ENCODE measurements at places on chromosomes 4 and X.

GRCh38 chrX:105211066-105211575 lies 9.4 kb downstream of the TEX13A start:
- no peak for DNase-seq

DNA sequence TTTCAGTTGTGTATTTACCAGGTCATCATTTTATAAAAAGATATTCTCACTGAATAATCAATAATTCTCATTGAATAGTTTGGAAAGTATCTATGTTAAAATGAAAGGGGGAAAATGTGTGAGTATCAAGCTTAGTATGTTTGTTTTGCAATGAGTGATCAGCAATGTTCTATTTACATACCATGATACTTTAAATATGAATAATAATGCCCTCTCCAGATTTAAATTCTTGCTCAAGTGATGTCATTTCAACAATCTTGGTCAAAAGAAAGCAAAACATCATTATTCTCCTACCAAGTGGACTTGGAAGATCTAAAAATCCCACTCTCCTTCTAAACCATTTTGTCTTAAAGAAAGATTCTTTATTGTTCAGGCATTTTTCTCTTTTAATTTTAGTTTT lies 42.1 kb upstream of the ANKRD50 start:
- no peak for DNase-seq

DNA sequence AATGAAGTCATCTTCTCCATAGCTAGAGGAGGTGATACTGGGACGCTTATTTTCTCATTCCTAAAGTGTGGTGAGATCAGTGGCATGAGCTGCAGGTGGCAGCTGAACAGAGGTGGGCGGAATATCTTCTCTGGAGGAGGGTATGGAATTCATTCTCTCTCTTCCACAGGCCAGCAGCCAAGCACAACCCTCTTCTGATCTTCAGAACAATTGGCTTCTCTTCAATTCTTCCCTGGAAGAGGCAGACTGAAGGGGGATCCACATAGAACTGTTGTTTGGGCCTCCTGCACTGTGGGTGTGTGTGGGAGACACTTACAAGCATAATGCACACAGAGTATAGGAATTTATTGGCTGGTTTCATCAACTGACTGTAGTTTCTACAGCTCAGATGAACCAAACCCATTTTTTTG lies 180.4 kb upstream of the RASGEF1B start:
- DNase-seq = no peak

DNA sequence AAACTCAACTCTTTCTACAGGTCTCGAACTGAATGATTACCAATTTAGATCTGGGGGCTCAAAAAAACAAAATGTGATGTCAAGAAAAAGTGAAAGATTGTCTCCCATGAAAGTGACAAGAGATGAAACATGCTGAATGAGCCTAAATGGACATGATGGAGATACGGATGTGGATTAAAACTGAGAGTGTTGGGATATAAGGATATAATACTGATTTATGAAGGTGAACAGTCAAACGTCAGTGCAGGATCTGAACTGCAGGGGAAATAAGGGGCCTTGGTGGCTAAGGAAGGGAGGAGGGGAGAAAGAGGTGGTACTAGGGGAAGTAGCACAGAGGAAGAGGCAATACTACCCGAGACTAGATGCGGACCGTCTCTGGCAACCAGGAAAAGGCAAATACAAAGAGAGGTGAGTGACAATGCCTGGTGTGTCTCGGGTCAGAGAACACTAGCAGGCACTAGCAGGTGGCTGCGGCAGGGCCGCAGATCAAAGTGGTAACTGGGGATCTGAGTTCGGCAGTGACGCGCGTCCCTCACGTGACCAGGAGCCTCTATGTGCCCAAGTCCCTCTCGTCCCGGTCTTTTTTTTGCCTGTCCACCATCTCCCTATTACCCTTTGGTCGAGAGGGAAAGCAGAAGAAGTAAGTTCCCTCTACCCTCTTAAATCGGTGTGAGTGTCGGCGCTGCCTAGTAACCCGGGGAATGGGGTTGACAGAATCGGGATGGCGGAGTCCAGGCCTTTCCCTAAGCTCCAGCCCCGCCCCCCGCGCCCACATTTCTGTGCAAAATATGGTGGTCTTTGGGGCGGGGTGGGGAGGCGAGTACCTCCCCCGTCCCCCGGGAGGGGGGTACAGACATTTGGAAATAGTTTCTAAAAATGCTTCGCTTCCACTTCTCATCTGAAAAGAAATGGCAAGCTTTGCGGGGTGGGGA lies at the start of gene TCEAL1:
TSS of gene TCEAL1 (plus strand) at position 590 of the 932 bp plus-strand sequence. CDS start 942 bp downstream, outside the sequence.
- DNase-seq = peak; percentile 22

- no peak for DNase-seq
Measured at GRCh38 chr4:170674176-170674575, 584.4 kb upstream of the AADAT start.

GRCh38 chr4:157121401-157121800 lies 45.5 kb downstream of the GLRB start:
- DNase-seq = no peak

DNA sequence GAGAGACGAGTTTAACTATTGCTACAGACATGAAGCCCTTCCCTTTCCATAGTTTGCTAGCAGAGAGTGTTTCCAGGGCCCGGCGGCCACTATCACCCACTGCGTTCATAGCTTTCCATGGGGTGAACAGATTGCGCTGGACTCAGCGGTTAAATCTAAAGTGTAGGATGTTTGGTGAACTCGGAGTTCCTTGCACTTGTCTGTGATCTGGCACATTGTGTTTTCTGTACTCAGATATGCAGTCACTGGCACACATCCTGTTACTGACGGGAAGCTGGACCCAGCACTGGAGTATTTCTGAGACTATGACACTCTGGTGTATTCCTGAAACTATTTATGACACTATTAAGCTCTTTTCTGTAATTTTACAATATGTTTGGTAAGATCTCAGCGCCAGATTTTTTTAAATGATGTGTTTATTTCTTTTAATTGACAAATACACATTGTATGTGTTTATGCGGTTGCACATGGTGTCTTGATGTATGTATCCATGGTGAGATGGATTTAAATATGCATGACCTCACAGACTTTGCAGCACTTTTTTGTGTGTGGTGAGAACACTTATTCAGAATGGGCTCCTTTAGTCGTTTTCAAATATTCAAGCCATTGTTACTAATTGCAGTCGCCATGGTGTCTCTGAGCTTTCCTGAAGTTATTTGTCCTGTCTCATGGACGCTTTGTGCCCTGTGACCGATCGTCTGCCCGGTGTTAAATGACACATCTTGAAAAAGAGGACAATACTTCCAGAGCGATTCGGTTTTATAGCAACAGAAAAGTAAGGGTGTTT lies 14.1 kb downstream of the CD99 start:
- DNase-seq = no peak

GRCh38 chr4:48450740-48451139 lies 32.4 kb upstream of the SLC10A4 start:
- DNase-seq = no peak

- DNase-seq = no peak
Measured at GRCh38 chr4:42350611-42351182, 46.6 kb upstream of the SHISA3 start.

DNA sequence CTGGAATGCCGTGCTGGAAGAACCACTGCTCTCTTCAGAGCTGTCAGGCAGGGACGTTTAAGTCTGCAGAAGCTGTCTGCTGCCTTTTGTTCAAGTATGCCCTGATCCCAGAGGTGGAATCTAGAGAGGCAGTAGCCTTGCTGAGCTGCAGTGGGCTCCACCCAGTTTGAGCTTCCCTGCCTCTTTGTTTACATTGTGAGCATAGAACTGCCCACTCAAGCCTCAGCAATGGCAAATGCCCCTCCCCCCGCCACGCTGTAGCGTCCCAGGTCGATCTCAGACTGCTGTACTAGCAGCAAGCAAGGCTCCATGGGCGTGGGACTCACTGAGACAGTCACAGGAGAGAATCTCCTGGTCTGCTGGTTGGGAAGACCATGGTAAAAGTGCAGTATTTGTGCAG lies 34.8 kb upstream of the MUC7 start:
- no peak for DNase-seq

DNA sequence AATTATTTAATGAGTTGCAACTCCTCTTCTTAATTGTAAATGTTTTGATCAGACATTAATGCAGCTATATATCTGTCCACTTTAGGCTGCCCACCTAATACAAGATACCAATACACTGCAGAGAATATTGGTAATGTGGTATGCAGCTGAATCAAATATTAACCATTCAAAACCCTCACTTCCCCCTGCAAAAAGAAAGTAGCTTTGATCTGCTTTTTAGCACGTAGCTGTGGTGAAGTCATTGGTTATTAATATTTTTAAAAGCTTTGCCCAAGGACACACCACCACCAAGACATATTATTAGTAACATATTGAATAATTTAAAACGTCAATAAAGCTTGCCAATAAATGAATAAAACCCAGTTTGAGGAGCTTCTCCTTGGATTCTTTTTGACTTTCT lies 28.6 kb upstream of the CYP2U1 start:
- no peak for DNase-seq

DNA sequence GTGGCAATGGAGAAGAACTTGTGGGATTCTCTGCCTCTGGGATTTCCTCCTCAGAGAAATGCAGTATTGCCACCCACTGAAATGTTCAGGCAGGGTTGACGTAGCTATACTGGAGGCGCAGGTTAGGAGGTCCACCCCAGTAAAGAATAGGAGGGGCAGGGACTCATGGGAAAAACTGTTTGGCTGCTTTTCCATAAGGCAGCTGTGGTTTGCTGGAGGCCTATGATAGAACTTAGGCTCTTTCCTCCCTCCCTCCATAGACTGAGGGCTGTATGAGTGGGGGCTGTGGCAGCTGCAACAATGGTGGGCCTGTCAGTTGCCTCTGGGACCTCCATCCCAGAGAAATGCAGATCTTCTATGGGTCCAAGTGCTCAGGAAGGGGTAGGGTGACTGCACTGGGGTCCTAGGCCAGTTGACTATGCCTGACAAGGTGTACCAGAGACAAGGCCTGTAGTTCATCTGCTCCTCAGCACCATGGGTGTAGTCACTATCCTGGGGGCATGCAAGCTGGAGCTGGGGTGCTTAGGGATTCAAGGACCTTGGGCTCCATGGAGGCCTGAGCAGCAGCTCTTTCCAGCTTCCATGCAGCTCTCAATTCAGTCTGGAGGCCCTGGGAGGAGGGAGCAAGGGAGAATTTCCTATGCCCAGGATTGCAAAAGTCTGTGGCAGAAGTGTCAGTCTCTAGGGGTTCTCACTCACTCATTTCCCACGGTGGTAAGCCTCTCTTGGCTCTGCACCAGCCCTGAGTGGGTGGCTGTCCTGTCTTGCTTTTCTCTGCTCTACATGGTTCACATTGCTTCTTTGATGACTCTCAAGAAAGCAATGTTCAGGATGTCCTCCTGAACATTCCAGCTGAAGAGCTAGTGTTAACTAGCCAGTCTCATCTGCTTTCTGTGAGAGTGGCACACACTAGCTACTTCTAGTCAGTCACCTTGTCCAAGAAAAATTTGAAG lies 353.0 kb downstream of the IDS start:
- no peak for DNase-seq

DNA sequence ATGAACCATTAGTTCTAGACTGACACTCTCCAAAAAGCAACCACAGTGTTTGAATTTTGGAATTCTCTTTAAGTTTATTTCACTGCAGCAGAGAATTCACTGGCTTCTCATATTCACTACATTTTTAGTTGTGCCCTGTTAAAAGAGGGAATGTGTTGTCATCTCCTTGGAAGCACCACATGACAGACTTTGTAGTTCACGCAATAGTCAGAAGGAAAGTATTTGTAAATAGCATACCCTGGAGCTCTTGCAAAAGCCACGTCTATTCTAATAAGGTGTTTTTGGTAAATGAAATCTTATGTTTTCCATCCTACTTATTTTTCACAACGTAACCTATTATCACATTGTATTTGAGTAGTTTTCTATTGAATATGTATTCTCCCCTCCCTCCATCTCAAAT lies 25.8 kb downstream of the DOCK11 start:
- DNase-seq = no peak

DNA sequence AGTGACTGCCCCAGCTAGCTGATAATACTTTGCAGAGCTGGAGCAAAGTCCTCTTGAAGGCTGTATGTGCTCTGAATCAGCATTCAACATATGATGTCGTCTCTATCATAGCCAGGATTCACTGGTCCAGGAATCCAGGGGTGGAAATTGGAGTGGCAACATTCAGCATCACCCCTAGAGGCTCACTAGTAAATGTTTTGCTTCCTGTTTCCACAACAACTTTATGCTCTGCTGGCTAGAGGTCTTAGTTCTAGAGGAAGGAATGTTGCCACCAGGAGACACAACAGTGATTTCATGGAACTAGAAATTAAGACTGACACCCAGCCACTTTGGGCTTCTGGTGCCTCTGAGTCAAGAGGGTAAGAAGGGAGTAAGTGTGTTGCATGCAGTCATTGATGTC lies 11.3 kb downstream of the MAGEA1 start:
- no peak for DNase-seq

DNA sequence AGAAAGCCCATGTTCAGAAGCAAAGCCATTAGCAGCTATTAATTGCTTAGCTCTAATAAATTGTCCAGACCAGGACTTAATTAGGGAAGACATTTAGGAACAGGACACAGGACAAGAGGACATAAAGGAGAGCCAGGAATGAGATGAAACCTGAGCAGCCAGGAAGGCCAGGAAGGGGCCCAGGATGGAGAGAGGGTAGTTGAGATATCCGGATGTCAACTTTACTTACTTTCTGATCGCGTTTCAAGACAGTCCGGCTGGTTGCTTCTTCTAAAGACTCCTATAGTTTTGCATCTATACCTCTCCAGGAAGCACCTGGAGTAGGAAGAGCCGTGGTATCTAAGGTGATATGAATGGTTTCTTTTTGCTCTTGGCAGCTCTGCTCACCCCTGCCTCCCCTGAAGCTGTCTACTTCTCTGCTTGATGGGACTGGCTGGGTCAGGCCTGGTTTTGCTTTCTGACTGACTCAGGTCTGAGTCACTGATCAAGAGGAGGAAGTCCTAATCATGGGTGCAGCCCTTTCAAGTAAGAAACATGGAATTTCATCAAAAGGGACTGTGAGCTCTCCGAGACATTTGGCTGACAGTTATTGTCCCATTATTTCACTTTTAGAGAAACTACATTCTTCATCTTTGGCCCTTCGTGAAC lies 733.3 kb downstream of the RPA4 start:
- DNase-seq = no peak

DNA sequence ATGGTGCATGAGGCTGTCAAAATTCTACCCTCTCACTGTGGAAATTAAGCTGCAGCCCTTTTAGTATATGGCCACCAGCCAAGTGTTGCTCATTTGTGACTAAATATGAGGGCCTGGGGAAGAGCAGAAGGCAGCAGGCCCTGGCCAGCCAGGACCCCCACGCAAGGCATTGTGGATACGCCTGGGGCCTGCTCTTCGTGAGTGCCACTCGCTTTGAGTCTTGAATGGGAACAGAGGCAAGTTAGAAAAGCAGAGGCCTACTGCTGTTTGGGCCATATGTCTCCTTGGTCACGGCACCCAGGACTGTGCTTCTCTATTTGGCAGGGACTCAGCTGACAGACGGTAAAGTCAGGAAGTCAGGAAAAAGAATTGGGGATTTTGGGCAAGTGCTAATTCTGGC lies 10.9 kb downstream of the RTL5 start:
- no peak for DNase-seq

DNA sequence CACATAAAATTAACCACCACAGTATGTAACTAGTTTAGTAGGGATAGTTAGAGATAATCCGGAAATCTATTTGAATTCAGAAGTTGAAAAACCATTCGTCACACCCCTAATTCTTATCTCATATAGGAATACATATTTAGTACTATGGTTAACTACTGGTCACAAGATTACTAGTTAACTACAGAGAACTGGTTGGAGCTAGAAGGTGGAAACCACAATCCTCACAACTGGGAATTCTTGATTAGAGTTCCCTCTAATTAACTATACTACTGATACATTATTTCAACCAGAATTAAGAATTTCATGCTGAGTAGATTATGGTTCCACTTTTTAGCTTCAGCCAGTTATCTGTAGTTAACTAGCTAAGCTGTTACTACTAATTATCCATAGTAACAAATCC lies 39.9 kb upstream of the NKAP start:
- DNase-seq = no peak

GRCh38 chr4:1873291-1873690 lies 2.1 kb downstream of the NSD2 start:
- no peak for DNase-seq

All from NCI-H510A (cell line).